Left renal cortex interstitium (tissue), 4 donors: ENCODE measurements at places on chromosomes 12 and 14.

GRCh38 chr14:35155962-35156361, 33.6 kb downstream of the PRORP start:
- DNase-seq: no peak

DNA sequence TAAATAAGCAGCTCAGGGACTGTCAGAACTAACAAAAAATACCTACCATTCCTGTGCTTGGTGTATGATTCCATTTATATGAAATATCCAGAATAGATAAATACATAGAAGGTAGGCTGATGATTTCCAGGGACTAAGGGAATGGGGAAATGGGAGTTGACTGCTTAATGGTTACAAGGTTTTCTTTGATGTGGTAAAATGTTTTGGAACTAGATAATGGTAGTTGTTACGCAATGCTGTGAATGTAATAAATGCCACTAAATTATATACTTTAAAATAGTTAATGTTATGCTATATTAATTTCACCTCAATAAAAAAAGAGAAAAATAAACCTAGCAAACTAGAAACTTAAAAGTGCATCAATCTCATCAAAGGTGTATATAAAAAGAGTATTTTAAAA, 41.1 kb downstream of the CEP83 start:
- DNase-seq: no peak

DNA sequence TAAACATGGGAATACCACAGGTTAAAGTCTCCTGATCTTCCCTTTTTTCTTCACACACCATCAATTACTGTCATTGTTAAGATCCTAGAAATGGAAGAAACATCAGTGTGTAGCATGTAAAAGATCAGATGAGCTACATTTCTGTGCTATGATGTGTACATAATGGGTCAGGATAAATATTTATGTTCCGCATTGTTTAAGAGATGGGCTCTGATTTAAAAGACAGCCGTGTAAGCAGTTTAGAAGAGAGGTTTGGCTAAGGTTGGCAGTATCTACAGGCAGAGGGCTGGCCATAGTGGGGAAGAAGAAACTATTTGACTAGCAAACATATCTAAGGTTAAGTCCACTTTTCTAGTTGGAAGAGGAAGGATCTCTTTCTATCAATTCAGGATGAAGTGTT, 49.4 kb downstream of the LRRC9 start:
- DNase-seq: no peak

DNA sequence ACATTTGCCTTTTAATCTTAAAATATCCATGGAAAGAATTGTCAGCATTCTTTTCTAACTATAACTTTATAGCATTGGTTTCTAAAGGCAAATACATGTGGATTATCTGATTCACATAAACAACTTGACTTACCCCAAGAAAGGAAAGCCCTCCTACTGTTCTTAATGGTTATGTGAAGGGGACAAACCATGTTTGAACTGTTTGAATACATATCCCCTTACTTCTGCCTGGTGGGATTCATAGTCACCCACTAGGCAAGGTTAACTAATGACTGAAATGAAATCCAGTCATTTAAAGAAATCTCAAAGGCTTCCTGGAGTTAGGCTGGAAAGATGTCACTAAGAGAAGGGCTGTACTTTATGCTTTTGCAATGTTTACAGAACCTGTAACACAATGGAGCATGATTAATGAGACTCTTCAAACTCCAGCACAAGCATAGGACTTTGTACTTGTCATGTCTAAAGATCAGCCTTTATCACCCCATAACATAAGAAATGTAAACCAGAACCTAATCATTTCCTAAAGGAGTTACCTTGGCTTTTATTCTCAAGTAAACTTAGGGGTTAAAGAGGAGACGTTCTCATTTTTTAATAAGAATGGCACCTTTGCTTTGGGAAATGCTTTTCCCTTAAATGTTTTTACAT, 10.2 kb upstream of the FLRT2 start:
- DNase-seq: peak; percentile 4

DNA sequence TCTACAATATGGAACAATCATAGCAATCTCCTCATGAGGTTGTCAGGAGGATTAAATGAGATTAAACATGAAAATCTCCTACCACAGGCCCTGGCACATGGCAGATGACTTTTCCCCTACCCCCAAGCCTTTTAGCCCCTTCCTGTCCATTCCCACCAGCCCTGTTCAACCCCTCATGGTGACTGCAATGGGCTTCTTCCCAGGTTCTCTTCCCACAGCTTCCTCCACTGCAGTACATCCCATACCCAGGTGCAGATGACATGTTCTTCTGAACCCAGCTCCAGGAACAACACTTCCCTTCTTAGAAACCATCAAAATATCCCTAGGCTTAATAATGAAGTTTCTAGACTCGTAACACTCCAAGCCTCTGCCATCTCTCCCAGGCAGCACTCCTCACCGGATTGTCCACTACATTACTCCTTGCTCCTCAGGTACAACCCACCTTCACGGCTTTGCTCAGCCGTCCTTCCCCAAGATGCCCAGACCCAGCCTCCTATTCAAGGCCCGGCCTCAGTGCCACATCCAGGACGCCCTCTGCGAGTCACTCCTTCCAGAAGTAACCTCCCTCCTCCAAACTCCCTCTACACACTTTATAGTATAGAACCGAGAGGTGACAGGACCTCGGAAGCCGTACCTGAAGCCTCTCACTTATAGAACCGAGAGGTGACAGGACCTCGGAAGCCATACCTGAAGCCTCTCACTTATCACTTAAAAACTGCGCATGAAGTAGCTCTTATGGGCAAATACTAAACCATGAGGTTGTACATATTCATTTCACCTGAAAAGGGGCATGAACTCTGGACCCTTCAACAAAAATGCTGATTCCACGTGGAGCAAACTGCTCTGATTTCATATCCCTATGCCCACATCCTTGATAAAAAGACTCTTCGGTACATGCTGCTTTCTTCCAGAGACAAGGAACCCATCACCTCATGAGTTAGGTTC, 1.5 kb downstream of the CRACR2A start:
- no peak for DNase-seq

DNA sequence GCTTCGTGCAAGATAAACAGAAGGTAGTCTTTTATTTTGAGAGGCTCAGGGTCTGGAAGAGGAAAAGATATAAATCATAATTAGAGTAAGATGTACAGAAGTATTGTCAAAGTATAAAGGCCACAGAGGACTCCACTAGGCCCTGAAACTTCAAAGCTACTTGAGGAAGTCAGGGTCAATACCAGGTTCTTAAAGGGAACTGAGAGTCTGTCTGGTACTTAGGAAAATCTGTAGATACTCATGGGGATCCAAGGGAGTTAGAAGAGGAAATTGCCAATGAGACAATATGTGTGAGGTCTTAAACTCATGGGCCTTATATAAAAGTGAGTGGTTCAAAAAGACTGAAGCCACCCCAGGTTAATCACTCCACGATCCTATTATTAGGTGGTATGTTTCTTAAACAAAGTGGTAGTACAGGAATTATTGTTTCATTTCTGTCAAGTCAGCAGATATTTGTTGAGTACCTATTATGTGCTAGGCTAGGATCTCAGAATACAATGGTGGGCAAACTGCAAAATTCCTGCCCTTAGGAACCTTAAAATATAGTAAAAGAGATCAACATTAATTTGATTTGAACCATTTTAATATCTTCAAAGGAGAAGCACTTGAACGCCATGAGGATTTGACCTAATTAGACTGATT, 314.6 kb downstream of the ADAMTS20 start:
- DNase-seq: no peak

DNA sequence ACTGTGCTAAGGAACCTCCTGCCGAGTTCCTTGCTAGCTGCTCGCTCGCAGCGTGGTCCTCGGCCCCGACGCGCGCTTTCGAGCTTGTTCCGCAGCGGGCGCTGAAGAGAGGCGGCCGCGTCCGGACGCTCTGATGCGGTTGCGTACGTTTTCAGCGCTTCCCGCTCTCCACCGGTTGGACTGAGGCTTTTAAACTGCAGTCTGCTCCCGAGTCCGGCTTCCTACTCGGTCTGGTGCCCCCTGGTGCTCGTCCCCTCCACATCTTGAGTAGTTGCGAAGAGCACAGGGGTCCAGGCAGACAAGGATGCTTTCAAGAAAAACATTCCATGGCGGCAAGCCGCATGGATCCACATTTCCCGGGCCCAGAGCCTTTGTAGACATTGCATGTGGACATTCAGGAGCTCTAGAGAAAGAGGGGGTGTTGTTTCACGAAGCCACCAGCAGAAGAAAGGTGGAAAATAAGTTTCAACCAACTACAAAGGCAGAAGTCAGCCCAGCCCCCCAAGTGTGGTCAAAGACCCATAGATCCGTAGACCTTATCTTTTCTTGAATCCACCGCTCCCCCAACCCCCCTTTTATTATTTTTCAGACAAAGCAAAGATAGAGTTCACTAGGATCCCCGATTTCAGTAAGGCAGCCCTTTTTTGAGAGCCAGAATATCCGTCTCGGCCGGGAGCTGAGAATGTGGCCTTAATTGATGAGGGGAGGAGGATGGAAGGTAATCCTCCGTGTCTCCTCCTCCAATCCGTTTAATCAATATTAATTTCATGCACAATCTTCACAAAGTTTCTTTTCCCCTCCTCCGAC, 984 bp upstream of the WNK1 start:
- peak; percentile 86 for DNase-seq

- DNase-seq: no peak
Measured at GRCh38 chr14:54697803-54698202, 130.9 kb downstream of the SAMD4A start.

- DNase-seq: no peak
Measured at GRCh38 chr14:55348766-55349453, 62.7 kb downstream of the ATG14 start.

GRCh38 chr12:77130193-77130592, 64.8 kb upstream of the E2F7 start:
- no peak for DNase-seq

DNA sequence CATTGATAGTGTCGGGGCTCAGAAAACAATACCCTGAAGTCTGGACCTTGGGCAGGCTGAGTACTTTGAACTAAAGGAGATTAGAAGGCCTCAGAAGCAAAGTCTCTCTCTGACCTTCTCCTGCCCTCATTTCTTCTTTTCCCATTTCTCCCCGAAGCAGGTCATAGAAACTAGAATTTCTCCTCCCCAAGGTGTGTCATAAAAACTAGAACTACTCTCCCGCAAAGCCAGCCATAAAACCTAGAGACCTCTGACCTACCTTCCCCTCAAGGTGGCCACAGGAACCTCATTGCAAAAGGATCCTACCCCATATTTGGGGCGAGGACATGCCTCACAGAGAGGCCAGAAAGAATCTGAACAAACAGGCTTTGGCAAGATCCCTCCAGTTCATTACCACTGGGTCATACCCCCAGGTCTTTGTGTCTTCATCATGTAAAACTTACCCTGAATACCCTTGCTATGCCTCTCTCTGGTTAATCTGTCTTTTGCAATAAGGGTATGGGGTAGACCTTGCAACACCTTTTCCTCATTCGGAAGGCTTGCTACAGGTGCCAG, 64.7 kb upstream of the ZFP36L1 start:
- DNase-seq: no peak

GRCh38 chr14:76186308-76187027, 34.7 kb downstream of the GPATCH2L start:
- DNase-seq: no peak

DNA sequence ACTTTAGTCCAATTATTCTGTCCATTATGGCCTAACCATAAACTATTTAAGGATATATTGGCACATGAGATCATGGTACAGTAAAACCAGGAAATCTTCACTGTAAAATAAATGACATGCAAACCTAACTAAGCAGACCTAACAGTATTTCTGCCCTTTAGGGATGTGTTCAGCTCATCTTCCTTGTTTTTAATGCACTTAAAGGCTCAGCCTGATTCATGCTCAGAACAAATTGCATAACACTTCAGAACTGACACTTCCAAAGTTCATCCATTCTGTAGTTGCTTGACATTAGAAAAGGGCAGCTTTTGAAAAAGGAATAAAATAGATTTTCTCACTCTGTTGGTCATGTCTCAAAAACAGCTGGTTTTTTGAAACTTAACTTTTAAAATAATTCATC, 708.5 kb downstream of the C12orf50 start:
- no peak for DNase-seq

- DNase-seq: no peak
Measured at GRCh38 chr12:130872179-130873096, 572 bp downstream of the RAN start.

- no peak for DNase-seq
Measured at GRCh38 chr14:37594238-37594970, 645 bp downstream of the FOXA1 start.

DNA sequence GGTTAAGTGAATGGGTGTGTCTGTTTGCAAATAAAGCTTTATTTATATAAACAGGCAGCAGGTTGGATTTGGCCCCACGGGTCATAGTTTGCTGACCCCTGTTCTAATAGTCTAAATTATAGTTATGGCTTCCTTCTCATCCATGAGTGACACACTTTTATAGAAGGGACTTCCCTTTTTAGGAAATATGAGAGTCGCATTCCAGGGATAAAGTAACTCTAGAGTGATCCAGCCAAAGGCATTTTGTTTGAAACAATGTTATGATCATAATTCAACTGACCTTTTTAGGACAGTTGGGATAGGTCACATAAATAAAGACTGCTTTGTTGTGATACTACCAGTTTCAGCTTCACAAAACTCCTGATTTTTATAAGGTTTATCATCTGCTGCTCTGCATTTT, 87.9 kb downstream of the ALX1 start:
- DNase-seq: no peak

- DNase-seq: no peak
Measured at GRCh38 chr12:89189448-89189847, 162.9 kb downstream of the DUSP6 start.

GRCh38 chr12:83823386-83824045, 1089.1 kb downstream of the SLC6A15 start:
- DNase-seq: no peak

DNA sequence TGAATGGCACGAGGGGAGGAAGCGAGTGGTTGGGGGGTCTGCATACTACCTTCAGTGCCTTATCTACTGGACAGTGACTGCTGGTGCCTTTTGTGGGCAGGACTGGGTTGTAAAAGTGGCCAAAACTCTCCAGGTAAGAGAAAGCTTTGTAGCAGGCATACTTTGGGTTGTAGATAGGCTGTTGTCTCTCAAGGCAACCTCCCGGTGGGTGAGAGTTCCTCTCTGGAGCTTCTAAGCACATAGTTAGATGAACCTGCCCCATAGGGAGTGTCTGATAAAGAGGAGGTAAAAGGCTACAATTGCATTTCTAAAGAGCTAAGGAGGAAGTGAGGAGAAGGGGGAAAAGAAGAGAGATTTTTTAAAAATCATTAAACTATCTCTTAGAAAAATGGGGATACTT, 4.2 kb upstream of the DAD1 start:
- no peak for DNase-seq
